ENCODE measurements at places on chromosomes 7 and 10.

GRCh38 chr10:133445751-133446708, 7.7 kb upstream of the SCART1 start:
- DNase-seq, result no peak

DNA sequence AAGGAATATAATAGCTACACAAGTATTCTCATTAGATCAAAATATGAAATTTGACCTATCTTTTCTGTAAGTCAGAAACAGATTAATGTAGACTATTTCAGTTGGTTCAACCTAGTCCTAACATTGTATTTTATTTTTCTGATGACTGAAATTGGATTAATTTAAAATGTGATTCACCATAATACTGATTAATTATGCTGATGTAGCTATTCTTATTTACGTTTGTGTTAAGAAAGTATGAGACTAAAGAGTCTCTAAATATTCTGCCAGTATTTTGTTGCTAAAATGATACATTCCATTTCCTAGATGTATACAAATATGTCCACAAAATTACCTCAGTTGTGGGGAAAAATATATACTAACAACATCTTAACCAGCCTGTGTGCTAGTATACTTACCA, 18.3 kb downstream of the MARCHF5 start:
- no peak for DNase-seq

DNA sequence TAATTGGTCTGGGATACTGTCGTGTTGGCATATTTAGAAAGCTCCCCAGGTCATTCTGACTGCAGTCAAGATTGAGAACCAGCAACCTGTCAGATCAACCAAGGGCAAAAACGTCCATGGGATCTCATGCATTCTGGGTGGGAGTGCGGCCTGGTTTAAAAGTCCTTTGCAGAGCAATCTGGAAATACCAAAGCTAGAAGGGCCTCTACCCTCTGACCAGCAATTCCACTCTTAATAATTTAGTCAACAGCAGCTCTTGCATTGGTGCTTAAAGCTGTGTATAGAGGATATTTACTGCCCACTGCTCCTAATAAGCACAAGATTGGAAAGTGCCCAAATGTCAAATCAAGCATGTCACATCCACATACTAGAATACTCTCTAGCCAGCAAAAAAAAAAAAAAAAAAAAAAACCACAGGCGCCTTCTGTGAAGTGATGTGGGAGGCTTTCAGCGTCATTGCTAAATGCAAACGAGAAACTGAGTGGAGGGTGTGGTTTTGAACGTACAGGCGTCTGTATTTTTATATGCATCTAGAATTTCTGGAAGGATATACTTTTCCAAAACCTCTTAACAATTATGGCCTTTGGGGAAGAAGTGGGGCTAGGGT, 44.8 kb upstream of the HSPA12A start:
- DNase-seq, result no peak

GRCh38 chr7:22931011-22931410, 82.9 kb downstream of the HYCC1 start:
- no peak for DNase-seq

- no peak for DNase-seq
Measured at GRCh38 chr7:35463176-35463700, 209.3 kb upstream of the TBX20 start.

- no peak for DNase-seq
Measured at GRCh38 chr7:98168904-98169621, 42.2 kb upstream of the BHLHA15 start.

DNA sequence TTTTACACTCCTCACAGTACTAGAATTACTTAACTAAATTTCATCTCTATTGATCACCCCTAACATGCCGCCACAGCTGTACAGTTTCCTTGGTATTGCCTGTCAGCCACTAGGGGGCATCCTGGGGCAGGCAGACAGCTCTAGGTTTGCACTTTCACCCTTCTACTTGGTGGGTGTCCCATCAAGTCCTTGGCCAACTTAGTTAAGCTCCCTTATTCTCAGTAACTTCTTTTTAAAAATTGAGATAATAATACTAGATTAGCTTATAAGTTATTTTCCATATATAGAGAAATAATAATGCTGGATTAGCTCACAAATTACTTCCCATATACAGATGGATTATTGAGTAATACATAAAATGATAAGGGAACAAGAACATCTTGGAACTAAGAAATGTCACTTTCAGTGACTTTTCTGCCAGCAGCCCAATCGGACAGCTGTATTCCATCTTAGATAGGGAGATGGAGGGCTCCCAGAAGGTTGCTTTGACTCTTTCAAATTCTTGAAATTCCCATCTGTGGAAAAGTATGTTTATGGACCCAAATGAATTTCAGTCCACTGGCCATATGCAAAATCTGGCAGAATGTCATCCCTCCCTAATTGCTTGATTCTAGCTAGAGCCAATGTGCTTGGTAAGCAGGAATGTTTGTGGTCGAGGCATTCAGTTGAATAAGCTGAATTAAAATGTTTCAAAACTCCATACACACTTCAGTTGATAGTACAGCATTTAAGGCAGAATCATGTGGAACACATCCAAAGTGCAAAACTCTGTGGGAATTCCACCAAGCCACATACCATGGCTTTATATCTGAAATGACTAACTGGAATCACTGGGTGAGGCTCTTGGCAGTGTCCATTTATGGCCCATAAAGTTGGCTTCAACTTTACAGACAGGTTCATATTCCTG, 309.7 kb downstream of the CSTF2T start:
- peak; percentile 86 for DNase-seq

DNA sequence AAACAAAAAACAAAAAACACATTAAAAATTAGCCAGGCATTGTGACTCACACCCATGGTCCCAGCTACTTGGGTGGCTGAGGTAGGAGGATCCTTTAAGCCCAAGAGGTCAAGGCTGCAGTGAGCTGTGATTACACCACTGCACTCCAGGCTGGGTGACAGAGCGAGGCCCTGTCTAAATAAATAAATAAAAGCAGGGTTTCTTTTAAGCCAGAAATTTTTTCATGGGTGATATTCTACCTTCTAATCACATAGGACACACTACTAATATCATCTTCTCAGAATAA, 14.2 kb upstream of the SVIL start:
- peak; percentile 67 for DNase-seq

GRCh38 chr7:36658335-36659171, 65.7 kb downstream of the AOAH start:
- peak; percentile 96 for DNase-seq

DNA sequence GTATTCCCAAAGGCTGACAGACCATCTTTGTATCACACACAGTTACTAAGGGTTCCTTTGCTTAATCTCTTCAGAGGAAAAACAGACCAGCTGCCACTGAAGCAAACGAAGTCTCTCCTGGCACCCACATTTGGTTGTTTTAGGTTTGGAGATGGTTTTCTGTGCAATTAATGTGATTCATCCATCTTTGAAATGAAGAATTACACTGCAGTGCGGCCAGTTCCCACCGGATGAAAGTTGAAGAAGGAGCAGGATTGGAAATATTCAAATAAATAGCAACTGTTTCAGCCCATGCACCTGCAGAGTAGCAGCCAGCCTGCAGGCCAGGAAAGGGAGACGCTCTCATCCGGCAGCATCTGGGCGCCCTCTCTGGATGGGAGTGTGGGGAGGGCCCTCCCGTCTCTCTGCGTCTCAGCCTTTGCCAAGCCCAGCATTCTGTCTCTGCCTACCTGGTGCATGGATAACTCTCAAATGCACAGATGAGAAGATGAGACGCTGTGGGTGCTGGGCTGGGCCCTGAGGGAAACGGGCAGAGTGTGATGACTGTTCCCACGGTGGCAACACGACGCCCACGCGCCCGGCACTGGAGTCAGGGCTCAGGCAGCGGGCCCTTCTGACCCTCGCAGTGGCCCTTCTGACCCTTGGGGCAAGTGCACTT, 214.0 kb downstream of the PTPRN2 start:
- DNase-seq, result no peak

DNA sequence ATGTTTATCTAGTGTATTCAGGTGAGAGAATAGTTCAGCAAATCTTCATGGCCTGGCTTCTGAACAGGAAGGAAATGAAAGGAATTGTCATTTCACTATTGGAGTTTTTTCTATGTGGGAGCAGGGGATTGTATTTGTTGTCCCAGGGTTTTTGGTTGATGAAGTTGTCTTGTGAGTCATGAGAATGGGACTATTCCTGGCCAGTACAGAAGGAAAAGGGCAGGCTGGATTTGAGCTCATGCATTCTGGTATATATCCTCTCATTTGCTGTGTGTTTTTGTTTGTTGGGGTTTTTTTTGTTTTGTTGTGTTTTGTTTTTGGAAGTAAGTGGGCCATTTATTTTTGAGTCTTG, 101.2 kb upstream of the MKLN1 start:
- DNase-seq, result no peak

Data from iris pigment epithelial cell (primary cell).